ENCODE measurements at places on chromosomes 2 and 18.

- DNase-seq = no peak
Observed at GRCh38 chr2:238851761-238852160, 3.9 kb downstream of the TWIST2 start.

DNA sequence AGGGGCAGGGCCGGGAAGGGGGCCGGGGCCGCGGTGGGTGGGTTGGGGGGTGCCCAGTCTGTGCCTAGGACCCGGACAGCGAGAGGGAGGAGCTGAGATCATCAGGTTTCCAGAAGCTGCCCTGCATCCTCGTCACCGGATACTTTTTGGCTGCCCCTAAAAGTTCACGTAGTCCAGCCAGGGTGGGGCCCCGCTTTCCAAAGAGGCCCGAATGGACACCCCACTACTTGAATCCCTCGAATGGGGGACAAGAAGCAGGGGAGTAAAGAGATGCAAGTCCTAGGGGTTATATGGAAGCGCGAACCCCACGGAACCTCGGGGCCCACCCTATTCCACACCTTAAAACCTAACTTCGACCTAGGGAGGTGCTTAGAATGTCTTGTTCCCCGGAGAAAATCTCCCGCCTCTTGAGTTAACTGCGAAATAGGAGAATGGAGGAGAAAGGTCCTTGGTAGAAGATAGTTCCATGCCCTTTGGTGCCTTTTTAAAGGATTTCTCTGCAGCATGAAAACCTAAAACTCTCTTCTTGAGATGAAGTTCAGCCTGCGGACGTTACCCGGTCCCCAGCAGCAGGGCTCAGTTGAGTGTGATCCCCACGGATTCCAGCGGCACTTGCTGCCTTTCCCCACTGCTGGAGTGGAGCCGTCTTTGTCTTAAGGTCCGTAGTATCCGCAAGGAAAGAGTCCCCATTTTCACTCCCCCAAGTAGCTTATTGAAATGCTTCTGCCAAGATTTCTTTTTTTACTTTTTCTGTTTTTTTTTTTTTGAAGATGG is 2.1 kb upstream of the RNF152 start:
- no peak for DNase-seq

GRCh38 chr2:148817210-148817708 is 57.8 kb upstream of the KIF5C start:
- DNase-seq = peak; percentile 58

GRCh38 chr2:201532686-201533304 is 81.3 kb downstream of the STRADB start:
- no peak for DNase-seq

- peak; percentile 45 for DNase-seq
Observed at GRCh38 chr2:15560140-15560987, 770 bp downstream of the NBAS start.
